ENCODE measurements at places on chromosomes 11 and 22. TPM values are rescaled to one million over a fixed set of nuclear protein-coding genes. Genes with fewer than 3 reads are reported as not detected.

Gene TRIM66
- 5.5 TPM for total RNA-seq

Gene CCND1
- 934 TPM for total RNA-seq

Gene HTR3B
- not detected for total RNA-seq

Gene OR51E2
- not detected for total RNA-seq

Gene ANO9
- total RNA-seq = 22.5 TPM

Gene C11orf86
- not detected for total RNA-seq

Gene INCENP
- 114 TPM for total RNA-seq
